ENCODE measurements at places on chromosomes 7 and 10.

DNA sequence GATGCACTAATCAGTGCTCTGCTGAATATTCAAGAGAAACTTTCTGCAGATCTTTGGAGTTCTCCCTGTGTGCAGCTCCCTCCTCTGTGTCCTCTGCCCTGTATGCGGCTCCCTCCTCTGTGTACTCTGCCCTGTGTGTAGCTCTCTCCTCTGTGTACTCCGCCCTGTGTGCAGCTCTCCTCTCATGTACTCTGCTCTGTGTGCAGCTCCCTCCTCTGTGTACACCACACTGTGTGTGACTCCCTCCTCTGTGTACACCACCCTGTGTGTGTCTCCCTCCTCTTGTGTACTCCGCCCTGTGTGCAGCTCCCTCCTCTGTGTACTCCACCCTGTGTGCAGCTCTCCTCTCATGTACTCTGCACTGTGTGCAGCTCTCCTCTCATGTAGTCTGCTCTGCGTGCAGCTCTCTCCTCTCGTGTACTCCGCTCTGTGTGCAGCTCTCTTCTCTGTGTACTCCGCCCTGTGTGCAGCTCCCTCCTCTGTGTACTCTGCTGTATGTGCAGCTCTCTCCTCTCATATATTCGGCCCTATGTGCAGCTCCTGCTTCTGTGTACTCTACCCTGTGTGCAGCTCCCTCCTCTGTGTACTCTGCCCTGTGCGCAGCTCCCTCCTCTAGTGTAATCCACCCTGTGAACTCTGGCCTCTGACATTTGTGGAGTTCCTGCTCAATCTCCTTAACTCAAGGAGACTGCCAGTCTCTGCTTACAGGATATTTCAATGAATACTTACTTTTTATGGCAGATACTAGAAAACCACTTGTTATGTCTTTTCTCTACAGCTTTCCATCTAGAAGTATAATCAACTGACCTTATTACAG is 280.4 kb downstream of the GLRX3 start:
- DNase-seq, result no peak

DNA sequence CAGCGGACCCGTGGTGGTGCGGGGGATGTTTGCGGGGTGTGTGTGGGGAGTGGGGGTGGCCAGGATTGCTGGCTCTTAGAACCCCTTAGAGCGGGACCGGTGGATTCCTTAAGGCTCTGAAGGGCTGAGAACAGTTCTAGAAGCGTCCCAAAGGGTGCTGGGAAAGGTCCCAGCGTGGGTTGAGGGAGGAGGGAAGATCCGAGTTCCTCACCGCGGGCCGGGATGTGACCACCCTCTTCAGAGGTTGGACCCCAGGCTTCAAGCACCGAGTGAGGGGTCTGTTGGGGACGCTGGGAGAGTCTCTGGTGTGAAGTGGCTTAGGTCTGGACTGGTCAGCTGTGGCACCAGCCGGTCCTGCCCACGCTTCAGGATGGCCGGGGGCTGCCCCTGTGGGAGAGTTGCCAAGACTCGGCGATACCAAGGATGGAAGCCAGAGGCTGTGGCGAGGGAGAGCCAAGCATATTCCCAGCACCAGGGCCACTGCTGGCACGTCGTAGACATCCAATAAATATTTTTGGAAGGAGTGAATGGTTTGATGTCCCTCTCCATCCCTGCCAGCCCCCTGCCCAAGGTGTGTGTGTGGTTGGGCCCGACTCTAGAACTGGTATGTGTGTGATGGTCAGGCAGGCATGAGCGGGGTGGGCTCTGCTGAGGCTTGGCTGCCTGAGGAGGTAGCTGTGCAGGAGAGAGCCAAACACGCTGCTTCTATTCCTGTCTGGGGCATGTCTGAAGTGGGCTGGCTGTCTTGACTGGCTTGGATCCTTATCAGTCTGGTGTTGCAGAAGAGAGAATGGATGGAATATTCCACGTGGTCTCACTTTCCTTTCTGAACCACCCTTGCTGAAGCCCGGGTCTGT is 19.2 kb downstream of the ZNF775 start:
- no peak for DNase-seq

- no peak for DNase-seq
These were observed 26.7 kb downstream of the YWHAG start for GRCh38 chr7:76332078-76332477.

DNA sequence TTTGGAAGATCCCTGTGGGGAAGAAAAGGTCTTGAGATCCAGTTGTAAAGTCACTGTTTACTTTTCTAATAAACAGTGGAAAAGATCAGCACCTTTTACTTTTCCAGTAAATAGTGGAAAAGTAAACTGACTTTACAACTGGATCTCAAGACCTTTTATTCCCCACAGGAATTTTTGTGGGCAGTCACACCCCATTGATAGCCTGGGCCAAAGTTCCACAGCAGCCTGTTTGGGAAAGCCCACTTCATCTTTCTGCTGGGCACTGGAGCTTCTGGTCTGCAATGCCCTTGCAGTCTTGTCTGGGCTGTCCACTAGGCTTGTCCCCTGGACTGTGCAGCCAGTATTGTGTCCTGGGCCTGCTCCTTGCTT is 50.2 kb downstream of the ADCY1 start:
- no peak for DNase-seq

DNA sequence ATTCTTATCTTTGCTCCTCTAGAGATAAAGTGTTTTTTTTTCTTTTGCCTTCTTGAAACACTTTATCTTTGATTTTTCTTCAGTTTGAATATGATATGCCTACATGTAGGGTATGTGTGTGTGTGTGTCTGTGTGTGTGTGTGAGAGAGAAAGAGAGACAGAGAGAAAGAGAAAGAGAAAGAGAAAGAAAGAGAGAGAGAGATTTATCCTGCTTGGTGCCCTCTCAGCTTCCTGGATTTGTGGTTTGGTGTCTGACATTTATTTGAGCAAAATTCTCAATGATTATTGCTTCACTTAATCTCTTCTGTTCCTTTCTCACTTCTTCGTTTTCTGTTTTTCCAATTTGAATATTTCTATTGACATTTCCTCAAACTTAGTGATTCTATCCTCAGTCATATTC is 60.3 kb downstream of the RAB18 start:
- DNase-seq, result no peak

- no peak for DNase-seq
These were observed 117.7 kb downstream of the ARID5B start for GRCh38 chr10:62019013-62019684.

DNA sequence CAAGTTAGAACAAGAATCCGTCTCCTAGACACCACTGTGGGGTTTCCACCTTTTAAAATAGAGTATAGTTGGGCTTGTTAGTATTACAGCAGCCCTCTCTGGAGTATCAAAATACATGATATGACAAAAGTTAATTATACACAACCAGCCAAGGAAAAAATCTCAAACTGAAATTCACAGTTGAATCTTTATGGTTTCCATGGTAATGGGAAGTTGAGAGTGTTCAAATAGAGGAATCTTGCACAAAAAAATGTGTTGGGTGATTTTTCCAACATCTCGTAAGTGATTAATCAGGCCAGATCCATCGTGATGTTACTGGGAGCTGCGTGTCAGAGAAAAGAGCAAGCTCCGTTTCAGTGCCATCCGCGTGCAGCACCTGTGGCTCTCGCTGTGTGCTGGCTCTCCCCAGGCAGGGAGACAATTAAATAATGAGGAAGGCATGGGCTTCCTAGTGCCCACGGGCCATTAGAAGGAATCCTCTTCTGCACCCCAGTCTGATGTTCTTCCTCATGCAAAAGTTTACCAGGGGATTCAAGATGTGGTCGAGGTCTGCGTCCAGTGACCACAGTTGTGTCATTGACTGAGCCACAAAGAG is 41.1 kb upstream of the ADARB2 start:
- no peak for DNase-seq

- DNase-seq, result peak; percentile 54
These were observed 201.4 kb downstream of the HECW1 start for GRCh38 chr7:43313628-43314378.

DNA sequence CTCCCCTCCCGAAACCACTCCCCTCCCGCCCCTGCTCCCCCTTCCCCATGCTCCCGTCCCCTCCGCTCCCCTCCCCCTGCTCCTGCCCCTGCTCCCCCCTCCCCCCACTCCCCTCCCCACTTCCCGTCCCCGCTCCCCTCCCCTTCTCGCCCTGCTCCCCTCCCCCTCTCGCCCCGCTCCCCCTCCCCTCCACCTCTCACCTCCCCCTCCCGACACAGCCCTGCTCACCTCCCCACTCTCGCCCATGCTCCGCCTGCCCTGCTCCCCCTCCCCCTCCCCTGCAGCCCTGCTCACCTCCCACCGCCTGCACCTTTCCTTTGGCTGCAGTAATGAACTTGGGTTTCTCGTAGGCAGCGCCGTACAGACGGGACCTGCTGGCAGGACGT is 49.9 kb upstream of the NKX6-2 start:
- no peak for DNase-seq

DNA sequence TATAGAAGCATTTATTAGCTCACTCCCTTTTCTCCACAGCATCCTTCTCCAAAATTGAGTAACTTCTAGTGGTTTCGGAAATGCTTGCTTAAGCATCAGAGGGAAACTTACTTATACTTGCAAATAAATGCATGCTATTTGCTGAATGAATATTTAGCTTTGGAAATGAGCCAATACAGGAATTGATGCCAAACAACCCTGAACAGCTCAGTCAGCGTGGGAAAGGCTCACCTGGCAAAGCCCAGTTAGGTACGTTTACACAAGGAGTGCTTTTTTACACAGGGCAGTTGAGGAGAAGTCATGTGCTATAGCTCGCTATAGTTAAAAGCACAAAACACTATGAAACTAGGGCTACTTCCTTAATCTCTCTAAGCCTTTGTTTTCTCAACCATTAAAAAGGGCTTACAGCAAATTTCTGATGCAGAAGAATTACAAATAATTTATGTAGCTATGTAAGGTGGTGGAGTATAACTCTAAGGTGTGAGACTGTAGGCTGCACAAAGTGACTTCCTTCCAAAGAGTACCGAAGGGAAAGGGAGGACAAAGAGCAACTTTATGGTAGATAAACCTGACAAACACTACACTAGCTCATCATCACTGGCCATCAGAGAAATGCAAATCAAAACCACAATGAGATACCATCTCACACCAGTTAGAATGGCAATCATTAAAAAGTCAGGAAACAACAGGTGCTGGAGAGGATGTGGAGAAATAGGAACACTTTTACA is 498.2 kb downstream of the PHTF2 start:
- DNase-seq, result no peak

- no peak for DNase-seq
These were observed 234.9 kb upstream of the PPP1R3A start for GRCh38 chr7:114153700-114154099.

DNA sequence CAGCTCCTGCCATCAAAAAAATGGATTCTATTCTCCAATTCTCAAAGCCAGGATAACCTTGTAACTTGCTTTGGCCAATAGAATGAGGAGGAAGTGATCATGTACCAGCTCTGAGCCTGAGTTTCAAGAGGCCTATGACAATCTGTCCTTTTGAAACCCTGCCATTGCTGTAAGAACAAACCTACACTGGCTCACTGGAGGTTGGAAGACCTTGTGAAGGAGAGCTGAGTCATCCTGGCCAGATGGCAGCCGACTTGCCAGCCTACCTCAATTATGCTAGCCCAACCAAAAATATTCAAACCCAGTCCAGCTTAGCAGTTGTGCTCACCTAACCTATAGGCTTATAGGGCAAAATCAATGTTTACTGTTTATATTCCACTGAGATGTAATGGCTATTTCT is 93.0 kb downstream of the HGF start:
- DNase-seq, result no peak

DNA sequence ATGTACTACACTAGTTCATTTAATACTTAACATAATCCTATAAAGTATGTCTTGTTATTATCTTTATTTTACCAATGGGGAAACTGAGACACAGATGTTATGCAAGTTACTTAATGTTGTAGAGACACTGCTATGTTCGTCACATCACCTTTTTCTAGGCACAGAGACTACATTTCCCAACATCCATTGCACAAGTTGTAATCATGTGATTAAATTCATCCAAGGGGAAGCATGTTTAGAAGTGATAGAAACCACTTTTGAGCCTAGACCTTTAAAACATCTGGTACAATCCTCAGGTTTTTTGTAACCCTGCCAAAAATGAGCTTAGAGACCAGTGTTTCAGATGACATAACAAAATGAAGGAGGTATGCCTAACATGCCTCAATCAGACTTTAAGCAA is 386.8 kb upstream of the HPS1 start:
- DNase-seq, result no peak

DNA sequence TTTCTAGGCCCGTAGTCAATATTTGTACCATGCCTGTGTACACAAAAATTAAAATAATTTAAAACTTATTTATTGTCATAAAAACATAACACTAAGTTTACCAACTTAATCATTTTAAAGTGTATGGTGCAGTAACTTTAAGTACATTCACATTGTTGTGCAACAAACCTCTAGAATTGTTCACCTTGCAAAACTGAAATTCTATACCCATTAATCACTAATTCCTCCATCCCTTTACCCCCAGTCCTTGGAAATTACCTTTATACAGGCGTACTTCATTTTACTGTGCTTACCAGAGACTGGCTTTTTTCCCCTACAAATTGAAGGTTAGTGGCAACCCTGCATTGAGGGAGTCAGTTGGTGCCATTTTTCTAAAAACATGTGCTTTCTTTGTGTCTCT is 6.3 kb upstream of the DYNC1I1 start:
- DNase-seq, result no peak

DNA sequence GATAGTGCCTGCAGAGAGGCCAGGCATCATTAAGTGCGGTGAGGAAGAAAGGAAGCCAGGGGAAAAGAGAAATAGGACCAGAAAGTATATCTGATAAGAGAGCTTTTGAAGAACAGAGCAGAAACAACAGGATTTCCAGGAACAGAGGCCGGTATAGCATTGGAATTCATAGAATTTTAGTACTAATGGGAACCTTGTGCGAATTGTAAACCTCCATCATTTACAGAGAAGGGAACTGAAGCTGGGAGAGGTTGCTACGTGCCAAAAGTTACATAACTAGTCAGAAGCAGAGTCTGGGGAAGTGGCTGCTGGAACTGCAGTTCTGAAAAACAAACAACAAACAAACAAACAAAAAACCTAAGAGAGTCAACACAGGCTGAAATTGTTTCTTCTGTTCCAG is 5.4 kb upstream of the ZMYND11 start:
- DNase-seq, result no peak

DNA sequence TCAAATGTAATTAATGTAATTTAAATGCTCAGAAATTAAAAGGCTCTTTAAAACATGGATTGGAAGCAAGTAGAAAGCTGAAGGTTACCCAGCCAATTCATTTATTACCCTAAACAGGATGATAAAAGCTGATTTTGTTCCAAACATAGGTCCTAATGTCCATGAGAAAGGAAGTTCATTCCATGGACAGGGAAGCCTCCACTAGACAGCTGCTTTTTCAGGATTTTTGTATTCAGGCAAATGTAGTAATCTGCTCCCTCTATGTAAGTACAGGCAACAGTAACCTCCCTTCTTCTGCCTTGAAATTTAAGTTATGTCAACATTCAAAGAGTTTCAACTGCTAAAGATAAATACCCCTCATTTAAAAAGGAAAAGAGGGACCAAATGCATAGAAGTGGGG is 123.0 kb upstream of the WNT16 start:
- DNase-seq, result no peak

DNA sequence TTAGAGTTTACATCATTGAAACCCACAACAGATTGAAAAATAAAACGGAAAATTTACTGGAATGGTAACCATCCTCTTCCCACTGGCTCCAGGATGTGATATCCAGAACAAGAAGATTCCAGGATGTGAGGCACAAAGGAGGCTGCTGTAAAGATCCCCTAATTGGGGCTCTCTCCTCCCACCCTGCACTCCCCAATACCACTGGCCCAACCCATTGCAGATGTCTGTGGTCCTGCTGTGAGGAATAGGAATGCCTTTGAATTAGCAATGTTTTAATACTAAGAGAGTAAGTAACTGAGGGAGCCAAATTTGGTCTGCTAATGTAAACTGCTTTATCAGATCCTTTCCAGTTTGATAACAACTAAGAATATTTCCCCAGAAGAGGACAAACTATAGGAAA is 225.9 kb upstream of the INHBA start:
- no peak for DNase-seq

Measured in activated CD4-positive, alpha-beta T cell treated with anti-CD3 and anti-CD28 coated beads, Interleukin-10, Interleukin-2, amounts not matched to agents 100 ng/mL and 50 ng/mL, durations not matched to agents 16 hours and 8 hours (primary cell).